Activated CD8-positive, alpha-beta memory T cell treated with anti-CD3 and anti-CD28 coated beads for 1 hour (primary cell): ENCODE measurements at places on chromosomes 7 and 10.

DNA sequence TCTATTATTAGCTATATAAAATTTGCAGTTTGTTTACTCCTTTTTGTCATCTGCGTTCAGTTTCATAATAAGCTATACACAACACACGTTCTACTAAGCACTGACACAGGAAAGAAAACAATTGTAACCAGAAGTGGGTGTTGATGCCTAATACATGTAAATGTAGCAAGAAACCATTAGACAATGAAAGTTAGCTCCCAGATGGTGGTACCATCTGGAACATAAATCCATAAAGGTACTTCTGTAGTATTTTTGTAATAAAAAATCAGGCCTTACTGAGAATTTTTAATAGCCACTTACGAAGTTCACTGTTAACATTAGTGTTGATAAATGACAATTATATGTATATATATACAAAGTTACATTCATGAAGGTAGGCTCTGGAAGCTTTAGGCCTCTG lies 194.7 kb downstream of the KCND2 start:
- no peak for DNase-seq

GRCh38 chr7:5458921-5459480 lies 35.4 kb upstream of the TNRC18 start:
- DNase-seq = no peak

DNA sequence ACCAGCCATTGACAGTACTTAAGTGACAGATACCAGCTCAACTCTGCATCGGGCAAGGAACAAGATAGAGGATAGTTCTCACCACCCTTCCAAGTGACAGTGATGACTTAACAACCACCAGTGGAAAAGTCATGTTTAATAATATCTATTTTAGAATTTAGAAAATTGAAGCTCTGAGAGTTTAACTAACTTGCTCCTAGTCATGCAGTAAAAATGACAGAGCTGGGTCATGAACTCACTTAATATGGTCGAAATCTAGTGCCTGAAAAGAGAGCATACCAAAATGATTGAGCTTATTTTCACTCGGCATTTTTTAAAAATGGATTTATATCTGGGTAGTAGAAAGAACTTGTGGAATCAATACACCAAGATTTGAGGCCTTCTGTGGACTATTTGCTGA lies 367.8 kb upstream of the IGFBP3 start:
- DNase-seq = no peak

GRCh38 chr10:122188706-122189105 lies 82.4 kb upstream of the BTBD16 start:
- no peak for DNase-seq

- no peak for DNase-seq
Observed at GRCh38 chr10:77165445-77166208, 472.0 kb downstream of the KCNMA1 start.
